ENCODE measurements at places on chromosomes 5 and 9.

DNA sequence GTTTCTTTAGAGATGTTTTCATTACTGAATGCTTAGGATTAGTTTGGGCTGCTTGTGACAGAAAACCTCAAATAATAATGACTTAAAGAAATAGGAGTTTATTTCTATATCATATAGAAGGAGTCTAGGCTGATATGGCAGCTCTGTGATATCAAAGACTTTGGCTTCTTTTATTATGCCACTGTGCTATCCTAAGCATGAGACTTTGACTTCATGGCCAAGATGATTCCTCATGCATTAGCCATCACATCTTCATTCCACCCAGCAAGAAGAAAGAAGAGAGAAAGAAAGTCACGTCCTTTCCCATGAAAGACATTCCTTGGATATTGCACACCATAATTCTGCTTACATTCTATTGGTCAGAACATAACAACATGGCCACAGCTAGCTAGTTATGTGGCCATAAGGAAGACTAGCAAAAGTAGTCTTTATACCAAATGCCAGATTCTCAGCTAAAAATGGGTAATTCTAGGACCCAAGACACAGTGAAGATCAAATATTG lies 76.2 kb downstream of the DAPK1 start:
- DNase-seq, result no peak

DNA sequence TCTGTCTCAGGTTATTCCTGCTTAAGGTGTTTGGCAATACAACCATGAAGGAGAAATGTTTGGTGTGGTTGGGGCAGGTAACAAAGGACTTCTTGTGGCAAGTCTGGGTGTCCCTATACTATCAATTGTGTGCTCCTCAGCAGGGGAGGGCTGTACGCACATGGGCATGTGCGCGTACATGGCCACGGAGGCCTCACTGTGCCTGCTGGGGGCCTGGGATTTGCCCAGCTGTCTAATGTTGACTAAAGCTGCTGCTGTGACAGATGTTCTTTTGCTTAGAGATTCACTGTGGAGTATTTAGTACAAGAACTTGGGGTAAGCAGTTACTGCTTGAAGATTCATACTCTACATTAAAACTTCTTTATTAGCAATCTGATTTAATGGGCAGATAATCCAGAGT lies 97.5 kb downstream of the HSPA4 start:
- DNase-seq, result no peak

- no peak for DNase-seq
Observed at GRCh38 chr9:108860764-108861163, 1.3 kb upstream of the ACTL7A start.

- no peak for DNase-seq
Observed at GRCh38 chr9:3804103-3804502, 278.3 kb upstream of the RFX3 start.

- no peak for DNase-seq
Observed at GRCh38 chr5:96112703-96113102, 151.1 kb upstream of the ELL2 start.

GRCh38 chr9:87428659-87429058 lies 69.0 kb upstream of the DAPK1 start:
- DNase-seq, result no peak

GRCh38 chr5:50420343-50420935 lies 20.6 kb downstream of the EMB start:
- DNase-seq, result no peak

DNA sequence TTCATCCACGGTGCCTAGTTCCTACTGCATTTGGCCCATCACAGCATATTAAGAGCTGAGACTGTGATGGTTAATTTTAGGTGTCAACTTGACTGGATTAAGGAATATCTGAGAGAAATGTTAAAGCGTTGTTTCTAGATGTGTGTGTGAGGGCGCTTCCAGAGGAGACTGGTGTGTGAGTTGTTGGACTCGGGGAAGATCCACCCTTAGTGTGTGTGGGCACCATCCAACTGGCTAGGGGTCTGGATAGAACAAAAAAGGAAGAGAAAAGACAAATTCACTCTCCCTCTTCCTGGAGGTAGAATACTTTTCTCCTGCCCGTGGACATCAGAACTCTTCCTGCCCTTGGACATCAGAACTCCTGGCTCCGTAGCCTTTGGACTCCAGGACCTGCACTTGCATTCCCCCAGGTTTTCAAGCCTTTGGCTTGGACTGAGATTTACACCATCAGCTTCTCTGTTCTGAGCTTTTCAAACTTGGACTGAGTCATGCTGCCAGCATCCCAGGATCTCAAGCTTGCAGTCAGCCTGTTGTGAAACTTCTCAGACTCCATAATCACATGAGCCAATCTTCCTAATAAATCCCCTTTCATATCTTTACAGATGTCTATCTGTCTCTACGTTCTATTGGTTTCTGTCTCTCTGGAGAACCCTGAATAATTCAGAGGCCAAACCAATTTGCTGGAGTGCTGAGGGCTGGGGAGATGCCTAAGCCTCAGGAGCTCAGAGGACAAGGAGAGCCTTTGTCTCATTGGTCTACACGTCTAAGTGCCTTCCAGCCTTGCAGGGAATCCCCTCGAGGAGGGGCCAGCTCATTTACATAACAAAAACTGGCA lies 164.5 kb downstream of the DCP2 start:
- no peak for DNase-seq
